NCI-H510A treated with DMSO at 0.1 percent for 48 hours (cell line): ENCODE measurements at places on chromosomes 5 and 9.

DNA sequence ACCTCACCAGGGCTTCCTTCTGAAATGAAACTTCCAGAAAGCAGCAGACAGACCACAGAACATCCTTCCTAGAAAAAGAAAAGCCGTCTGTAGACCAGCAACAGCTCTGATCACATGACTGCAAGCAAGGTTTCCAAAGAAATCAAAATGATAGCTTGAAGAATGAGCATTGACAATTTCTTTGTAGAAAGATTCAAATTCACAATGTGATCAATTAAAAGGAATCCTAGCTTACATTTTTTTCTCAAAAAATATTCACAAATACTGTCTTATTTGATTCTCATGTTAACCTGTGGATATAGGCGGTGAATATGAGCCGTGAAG, 144.9 kb downstream of the MTX3 start:
- no peak for DNase-seq

DNA sequence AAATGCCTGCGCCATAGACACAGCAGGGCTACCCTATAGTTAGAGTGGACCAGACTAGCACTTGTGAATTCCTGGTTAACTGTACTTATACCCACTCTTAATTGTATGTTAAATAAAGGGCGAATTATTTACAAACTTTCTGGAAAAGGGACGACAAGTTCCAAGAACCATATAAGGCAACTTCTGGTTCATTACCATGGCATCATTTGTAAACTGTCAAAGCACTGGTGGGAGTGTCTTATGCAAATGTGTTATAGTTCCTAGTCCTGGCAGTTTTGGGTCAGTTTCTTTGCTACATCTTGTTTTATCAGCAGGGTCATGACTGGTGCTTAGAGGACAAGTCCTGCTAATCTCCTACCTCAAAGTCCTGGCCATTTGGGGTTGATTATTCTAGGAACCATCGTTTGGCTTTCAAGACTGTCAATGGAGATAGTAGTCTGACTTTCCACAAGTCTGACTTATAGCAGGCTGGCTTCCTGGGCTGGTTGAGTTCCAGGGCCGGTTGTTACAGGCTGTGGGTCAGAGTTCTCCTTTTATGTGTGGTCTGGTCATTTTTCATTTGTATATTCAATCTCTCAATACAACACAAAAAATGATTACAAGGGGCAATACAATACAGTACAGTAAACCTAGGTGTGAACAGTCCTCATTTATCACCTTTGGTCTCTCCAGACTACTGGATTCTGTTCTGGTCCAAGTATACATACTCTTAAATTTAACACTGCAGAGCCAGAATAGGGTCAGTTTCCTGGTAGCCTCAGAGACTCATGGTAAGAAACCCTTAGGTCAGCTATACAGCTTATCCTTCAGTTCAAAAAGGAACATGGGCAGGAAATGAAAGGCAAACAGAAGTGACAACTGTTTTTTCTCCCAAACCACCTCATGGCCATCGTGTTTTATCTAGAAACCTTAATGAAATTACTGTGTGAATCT, 8.3 kb upstream of the CFAP95 start:
- no peak for DNase-seq

DNA sequence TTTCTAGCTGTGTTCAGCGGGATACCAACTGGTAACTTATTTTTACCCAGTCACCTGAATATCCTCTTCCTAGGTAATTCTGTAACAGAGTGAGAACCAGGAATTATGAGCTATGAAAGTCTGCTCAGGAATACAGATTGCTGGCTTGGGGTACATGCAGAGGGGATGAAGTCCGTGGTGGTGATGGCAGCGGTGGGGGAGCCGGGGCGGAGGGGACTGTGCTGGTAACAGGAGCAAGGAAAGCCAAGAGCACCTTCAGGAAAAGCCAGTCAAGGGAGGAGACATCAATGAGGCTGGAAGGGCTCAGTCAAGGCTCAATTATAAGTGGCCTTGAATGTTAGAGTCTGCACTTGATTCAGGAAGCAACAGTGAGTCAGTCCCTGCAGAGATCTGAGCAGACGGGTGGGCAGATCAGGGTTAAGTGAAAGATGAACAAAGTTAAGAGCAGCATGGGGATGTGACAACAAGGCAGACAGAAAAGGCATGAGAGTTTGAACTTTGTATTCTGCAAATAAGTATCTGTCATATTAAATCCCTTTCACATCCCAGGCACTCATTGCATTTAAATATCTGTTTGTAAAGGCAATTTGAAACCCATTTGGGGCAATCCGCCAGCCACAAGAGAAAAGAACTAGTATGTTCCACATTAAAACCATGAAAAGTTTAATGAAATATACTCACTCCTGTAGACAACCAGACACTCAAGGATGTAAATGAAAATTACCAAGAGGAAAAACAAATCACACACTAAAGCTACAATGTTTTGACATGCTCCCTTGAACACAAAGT, 101.2 kb downstream of the TTC39B start:
- no peak for DNase-seq

DNA sequence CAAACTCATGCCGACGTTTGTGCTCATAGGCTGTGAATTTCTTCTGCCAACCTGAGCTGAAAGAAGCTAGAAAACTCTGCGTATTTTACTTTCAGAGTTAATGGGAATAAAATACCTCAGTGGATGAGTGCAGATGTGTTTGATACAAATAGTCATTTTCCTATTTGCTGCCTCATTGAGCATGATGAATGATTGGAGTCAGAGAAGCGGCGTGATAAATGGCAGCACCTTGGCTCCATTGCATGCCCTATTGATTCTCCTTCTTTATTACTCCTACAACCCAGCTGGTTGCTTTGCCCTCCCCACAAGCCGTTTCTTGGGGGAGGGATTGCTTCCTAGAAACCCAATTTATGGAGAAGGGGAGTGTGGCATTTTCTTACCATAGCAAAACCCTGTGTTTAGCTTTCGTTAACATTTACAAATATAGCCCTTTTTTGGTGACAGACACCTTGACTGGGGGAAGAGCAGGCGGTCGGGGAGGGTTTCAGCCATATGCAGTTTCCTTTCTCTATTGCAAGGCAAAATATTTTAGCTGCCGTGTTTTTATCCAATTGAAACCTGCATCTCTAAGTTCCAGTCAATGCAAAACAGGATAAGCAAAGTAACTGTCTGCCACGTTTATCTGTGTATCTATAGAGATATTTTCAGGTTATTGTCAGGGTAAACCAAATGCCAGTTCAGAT, 93.1 kb upstream of the TBCA start:
- no peak for DNase-seq

DNA sequence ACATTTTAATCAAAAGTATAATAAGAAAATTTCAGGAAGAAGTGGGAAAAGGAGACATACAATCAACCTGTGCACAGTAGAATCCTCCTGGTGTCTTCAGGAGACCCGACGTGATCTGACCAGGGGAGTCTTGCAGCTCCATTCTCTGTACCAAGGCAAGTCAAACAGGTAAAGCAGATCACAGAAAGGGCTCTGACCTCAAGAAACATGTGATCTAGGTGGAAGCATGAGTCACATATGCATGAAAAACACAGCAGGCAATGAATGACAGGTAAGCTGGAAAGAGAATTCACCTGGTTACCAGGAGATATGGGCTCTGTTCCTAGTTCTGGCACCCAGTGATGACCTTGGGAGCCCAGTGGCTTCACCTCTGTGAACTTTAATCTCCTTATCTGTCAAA, 19.4 kb upstream of the FABP6 start:
- no peak for DNase-seq
